NCI-H2171 (cell line): ENCODE measurements at places on chromosomes 5 and 9.
A peak's percentile ranks its signal among the peaks of the same experiment; 100 is the strongest.

GRCh38 chr5:136134653-136135052, 2.0 kb downstream of the SMAD5 start:
- no peak for DNase-seq

- no peak for DNase-seq
Measured at GRCh38 chr5:115439042-115439441, 105.5 kb downstream of the FEM1C start.

- DNase-seq, result no peak
Measured at GRCh38 chr5:145591578-145591977, 243.6 kb downstream of the PRELID2 start.

DNA sequence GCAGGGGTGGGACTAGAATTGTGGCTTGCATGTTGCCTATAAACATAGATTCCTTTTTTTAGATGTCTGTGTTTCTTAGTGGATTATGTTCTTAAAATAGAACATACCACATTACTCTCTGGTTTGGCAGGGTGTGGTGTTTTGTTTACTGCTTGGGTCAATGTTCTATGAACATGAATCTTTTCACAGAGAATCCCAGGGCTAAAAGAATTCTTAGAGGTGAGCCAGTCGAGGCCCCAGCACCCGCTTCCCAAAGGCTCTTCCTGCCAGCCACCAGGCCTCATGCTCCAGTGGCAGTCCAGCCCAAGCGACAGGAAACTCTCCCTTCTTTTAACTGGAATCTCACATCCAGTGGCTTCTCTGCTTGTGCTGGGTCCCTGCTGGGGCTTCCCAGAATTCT, 126.6 kb downstream of the C9orf152 start:
- no peak for DNase-seq

GRCh38 chr9:95508968-95509850, 7.6 kb downstream of the PTCH1 start:
- peak; percentile 94 for DNase-seq

- no peak for DNase-seq
Measured at GRCh38 chr5:135714126-135714894, 120.2 kb upstream of the SLC25A48 start.

DNA sequence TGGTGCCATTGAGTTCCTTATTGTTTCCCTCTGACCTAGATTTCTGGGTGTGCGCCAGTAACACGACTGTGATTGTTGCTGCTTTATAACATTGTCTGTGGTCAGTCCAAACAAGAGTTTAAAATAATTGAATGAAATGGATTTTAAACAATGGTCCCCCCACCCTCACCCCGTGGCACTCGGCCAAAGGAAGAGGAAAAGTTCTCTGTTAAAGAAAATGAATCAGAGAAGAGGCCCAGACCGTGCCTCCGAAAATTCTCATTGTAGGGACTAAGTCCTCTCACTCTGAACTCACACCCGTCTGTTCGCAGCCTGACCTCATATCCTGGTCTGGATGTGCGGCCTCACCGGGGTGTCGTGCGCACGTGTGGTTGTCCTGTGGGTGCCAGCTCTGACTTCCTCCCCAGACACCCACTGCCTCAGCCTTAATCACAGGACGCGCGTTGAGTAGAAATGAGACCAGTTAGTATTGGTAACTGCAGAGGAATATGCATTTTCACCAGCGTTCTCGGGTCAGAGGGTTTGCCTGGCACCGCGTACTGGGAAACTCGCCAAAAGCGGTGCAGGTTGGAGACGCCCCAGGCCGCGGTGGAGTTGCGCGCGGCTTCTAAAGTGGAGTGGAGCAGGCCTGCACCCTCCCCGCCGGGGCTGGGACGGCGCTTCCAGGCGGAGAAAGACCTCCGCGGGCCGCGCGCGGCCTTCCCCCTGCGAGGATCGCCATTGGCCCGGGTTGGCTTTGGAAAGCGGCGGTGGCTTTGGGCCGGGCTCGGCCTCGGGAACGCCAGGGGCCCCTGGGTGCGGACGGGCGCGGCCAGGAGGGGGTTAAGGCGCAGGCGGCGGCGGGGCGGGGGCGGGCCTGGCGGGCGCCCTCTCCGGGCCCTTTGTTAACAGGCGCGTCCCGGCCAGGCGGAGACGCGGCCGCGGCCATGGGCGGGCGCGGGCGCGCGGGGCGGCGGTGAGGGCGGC, at the start of gene ABL1:
TSS of gene ABL1 (plus strand) at position 884 of the 966 bp plus-strand sequence. CDS start 193 bp downstream, outside the sequence.
- peak; percentile 80 for DNase-seq

- DNase-seq, result no peak
Measured at GRCh38 chr5:1067141-1068121, 44.4 kb downstream of the SLC12A7 start.

- no peak for DNase-seq
Measured at GRCh38 chr5:109275919-109276318, 133.9 kb downstream of the PJA2 start.

DNA sequence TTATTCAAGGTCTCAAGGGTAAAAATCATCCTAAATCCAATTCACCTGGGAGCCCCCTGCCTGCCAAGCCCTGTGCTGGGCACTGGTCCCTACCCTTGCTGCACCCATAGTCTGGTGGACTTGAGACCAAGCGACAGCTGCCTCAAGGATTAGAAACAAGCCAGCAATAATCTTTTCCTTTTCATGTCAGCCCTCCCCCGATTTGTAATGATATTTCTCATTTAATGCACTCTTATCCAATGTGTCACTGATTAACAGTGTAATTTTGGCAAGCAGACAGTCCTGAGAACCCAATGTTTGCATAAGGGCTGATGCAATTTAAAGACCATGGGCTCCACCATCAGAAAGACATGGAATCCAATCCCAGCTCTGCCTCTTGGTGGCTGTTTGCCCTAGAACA, 108.9 kb downstream of the ACTL7B start:
- DNase-seq, result no peak

DNA sequence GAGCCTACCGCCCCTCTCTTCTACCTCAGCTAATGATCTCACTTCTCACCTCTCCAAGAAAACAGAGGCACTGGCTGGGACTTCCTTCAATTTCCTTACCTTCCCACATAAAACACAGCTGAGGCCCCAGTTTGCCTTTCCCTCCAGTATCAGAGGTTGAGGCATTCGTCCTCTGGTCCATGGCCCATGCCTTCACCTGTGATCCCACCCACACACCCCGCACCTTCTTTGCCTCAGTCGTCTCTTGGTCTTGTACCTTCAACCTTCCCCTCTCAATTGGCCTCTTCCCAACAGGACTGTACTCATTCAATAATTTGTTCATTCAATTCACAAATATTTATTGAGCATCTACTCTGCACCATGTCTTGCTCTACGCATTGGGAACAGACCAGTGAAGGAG, 11.0 kb upstream of the NSD1 start:
- no peak for DNase-seq

- no peak for DNase-seq
Measured at GRCh38 chr9:88530051-88530450, 4.9 kb upstream of the NXNL2 start.

GRCh38 chr9:133591116-133591910, 17.9 kb downstream of the FAM163B start:
- DNase-seq, result no peak

DNA sequence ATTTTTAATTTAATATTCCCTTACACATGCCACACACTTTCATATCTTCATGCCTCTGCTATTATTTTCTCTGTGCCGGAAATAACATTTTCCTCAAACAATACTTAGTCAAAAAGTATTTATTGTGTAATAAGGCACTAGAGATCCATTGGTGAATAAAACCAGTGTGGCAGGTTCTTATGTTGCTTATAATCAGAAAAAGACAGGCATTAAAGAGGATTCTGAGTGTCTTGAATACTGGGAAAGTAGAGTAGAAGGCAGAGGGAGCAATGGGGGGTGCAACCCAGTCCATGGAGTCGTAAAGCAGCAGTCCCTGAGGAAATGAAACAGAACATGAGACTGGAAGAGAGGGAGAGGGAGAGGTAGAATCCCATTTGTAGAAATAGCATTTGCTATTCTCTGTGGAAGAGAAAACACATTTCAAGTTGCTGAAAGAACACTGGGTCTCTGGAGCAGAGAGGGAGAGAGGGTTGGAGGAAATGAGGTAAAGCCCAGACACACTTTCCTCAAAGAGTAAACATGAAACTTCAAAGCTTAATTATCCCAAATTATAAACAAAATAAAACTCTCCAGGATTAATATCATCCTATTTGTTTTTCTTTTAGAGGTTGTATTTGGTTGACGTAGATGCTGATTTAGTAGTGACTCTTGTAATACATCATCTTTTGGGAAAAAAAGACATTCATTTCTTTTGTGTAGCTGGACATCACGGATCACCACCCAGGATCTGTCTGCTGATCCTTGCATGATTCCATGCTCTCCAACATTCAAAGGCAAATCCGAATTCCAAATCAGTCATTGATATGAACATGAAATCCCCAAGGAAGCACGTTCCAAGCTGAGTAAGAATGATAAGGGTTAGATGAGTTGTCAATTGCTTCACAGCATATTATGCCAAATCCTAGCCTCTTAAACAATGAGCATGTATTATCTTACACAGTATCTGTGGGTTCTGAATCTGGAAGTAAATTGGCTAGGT, 37.4 kb upstream of the GRAMD2B start:
- no peak for DNase-seq

DNA sequence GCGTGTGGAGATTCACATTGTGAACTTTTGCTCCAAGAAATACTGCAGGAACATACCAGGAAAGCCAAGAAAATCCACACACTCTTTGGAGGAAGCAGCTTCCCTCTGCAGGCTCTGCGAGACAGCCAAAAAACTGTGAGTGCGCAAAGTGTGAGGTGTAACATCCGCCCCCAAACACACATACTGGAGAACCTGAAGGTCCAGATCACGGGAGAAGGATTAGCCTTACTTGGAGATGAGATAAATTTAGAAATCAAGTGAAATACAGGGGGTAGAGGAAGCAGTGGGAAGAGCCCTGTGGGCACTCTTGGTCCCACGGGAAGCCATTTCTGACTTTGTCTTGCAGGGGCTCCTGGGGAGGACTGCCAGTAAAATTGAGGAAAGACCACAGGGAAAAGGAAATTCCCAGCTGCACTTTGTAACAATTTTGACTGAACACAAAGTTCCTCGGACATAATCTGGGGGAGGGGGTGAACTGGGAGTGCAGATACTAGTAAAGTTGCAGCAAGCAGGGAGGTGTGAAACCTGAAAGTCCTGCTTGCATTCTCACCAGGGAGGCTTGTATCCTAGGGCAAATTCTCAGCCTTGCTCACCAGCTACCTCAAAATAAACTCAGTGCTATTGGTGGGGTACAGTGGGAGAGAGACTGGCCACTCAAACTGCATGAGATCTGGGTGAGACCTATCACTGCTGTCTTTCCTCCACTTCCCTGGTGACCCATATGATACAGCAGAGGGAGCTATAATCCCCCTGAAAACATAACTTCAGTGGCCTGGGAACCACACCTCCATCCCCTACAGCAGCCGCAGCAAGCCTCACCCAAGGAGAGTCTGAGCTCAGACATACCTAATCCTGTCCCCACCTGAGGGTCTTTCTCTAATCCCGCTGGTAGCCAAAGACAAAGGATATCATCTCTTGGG, 109.1 kb downstream of the ALDH1A1 start:
- no peak for DNase-seq

DNA sequence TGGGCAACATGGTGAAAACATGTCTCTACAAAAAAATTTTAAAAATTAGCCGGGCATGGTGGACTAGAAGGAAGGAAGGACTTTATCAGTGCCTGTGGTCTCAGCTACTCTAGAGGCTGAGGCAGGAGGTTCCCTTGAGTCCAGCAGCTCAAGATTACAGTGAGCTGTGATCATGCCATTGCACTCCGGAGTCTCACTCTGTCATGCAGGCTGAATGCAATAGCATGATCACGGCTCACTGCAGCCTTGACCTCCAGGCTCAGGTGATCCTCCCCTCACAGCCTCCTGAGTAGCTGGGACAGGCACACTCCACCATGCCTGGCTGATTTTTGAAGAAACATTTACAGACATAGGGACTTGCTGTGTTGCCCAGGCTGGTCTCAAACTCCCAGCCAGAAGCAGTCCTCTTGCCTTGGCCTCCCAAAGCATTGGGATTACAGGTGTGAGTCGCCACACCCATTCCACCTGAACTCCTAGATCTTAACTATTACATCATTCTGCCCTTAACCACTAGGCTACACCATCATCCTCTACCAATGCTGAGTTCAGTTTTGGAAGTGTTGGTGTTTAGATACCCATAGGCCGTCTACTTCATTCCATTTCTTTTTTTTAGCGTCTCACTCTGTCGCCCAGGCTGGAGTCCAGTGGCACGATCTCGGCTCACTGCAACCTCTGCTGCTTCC, 2.0 kb upstream of the URM1 start:
- DNase-seq, result no peak

GRCh38 chr9:7315116-7315515, 484.5 kb downstream of the DMAC1 start:
- DNase-seq, result no peak

GRCh38 chr9:136994888-136995230, 1.5 kb downstream of the CLIC3 start:
- no peak for DNase-seq
